ENCODE measurements at places on chromosomes 7 and 10. TPM values are rescaled to one million over a fixed set of nuclear protein-coding genes. Genes with fewer than 3 reads are reported as not detected.

- H3K27me3 ChIP-seq: no peaks in the 10 kb centered on the region
- H3K27ac ChIP-seq: no peak overlapping the region
- no peaks in the 10 kb centered on the region for H3K4me1 ChIP-seq
- H3K4me3 ChIP-seq: no peak overlapping the region
- peaks cover 4% of the 10 kb centered on the region for H3K36me3 ChIP-seq
- DNase-seq: no peak
Measured at GRCh38 chr7:76310102-76310957, 7.9 kb downstream of the HSPB1 start.

Gene NPFFR1
- total RNA-seq: not detected

Gene BBS9
- total RNA-seq: 26.4 TPM

DNA sequence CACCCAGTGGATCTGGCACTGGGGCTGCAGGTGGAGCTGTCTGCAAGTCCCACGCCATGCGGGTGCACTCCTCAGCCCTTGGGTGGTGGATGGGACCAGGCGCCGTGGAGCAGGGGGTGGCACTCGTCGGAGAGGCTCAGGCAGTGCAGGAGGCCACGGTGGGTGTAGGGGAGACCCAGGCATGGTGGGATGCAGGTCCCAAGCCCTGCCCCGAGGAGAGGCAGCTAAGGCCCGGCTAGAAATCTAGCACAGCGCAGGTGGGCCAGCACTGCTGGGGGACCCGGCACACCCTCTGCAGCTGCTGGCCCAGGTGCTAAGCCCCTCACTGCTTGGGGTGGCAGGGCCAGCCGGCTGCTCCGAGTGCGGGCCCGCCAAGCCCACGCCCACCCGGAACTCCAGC is 25.7 kb downstream of the HTR7 start:
- no peaks in the 10 kb centered on the region for H3K27me3 ChIP-seq
- H3K4me3 ChIP-seq: no peak overlapping the region
- peaks cover 12% of the 10 kb centered on the region for H3K36me3 ChIP-seq
- DNase-seq: no peak
- no peak overlapping the region for H3K27ac ChIP-seq
- H3K4me1 ChIP-seq: no peaks in the 10 kb centered on the region

DNA sequence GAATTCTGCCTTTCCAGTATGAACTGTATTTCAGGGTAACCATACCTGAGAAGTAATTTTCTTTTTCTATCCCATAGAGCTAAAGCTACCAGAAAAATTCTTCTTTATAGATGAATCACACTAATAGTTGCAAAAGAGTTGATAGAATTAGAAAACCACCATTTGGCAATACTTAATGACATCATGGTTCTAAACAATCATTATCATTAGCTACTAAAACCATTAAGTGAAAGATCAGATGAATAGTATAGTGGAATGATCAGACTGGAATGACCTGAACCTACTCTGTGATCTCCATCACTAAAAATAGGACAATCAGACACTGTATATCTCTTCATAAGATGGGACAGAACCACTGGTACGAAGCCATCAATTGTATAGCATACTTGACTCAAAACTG is 19.8 kb upstream of the ZC3HAV1L start:
- peaks cover 2% of the 10 kb centered on the region for H3K36me3 ChIP-seq
- no peak for DNase-seq
- H3K27ac ChIP-seq: no peak overlapping the region

Gene GPR15LG
- not detected for total RNA-seq

DNA sequence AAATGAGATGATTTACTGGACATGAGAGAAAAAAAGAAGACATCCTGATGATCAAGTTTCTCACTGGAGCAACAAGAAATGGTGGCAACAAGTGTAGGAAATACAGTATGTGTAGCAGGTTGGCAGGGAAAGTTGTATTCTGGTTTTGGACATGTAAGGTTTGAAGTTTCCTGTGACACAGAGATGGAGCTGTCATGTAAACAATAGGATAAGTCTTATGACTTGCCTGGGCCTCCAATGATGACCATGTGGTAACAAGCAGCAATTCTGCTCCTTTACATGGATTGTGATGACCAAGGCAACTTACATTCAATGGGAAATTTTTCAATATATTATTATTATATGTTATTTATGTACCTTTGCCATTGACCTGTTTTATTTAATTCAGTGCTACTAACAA is 125.4 kb downstream of the KMT2E start:
- H3K4me1 ChIP-seq: no peaks in the 10 kb centered on the region
- DNase-seq: no peak
- no peak overlapping the region for H3K27ac ChIP-seq
- peaks cover 10% of the 10 kb centered on the region for H3K36me3 ChIP-seq

DNA sequence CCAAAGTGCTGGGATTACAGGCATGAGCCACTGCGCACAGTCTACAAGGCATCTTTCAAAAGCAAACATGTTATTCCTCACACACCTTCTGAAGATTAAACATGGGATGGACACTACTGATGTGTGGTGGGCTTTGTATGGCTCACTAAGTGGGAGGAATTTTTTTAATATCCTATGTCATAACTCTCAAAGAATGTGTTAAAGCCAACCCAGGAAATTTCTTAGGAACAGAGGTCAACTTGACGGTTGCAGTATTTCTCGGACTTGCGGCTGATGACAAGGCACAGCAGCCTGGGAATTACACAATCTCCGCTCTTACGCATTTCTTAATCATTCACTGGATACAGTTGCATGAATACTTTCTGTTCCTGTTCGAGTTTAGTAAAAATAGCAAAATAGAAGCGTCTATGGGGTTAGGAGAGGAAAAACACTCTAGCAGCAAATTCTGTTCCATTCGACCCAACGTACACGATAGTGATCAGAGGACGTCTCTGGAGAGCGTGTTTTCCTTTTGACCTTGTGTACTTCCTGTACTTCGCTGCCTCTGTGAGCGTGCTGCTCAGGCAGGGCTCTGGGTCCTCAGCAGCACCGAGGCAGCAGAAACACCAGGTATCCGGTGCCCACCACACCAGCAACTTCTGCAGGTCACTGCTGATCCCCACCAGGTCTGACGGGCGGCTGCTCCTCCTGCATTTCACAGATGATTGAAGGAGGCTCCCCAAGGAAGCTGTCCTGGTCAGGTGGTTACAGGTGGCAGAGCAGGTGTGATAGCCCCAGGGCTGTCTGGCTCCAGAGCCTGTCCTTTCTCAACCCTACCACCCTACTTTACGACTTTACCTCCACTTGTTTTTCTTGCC is 26.4 kb upstream of the SRGN start:
- H3K27ac ChIP-seq: no peak overlapping the region
- no peak overlapping the region for H3K4me3 ChIP-seq
- H3K36me3 ChIP-seq: no peaks in the 10 kb centered on the region
- no peak for DNase-seq
- no peaks in the 10 kb centered on the region for H3K4me1 ChIP-seq
- no peaks in the 10 kb centered on the region for H3K27me3 ChIP-seq

Gene CALD1
- total RNA-seq: 107 TPM

DNA sequence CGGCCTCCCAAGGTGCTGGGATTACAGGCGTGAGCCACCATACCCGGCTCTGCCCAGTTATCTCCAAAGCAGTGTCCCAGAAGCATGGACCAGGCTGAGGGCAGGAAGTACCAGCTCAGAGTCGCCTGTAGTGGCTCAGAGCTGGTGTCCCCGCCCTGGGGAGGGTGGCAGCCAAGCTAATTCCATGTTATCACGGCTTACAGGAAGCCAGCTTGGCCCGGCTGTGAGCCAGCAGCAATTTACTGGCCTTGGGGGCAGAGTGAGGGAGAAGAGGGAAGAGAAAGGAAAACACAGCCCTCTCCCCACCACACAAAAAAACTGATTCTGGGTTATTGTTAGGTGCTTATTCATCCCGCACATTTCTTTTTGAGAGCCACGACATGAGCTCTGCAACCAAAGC is 88.1 kb downstream of the HIP1 start:
- H3K4me3 ChIP-seq: peak overlapping the region; percentile 12
- no peaks in the 10 kb centered on the region for H3K27me3 ChIP-seq
- H3K4me1 ChIP-seq: no peaks in the 10 kb centered on the region
- no peak for DNase-seq
- no peak overlapping the region for H3K27ac ChIP-seq

DNA sequence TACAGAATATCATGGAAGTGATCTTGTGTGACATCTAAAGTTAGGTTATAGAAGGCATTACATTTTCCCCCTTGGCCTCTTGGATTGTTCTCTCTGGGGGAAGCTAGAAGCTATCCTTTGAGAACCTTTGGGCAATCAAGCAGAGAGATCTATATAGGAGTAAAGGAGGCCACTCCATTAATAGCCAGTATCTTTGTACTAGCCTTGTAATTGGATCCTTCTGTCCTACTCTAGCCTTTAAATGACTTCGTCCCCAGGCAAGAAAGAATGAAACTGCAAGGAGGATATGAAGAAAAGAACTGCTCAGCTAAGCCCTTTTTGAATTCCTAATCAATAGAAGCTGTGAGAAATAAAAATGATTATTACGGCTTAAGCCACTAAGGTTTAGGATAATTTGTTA is 230.9 kb downstream of the AGMO start:
- H3K4me1 ChIP-seq: peaks cover 2% of the 10 kb centered on the region
- H3K36me3 ChIP-seq: no peaks in the 10 kb centered on the region
- no peak for DNase-seq
- no peaks in the 10 kb centered on the region for H3K27me3 ChIP-seq
- no peak overlapping the region for H3K4me3 ChIP-seq

Gene PAX4
- total RNA-seq: not detected

- H3K4me3 ChIP-seq: peak overlapping the region; percentile 71
- H3K27me3 ChIP-seq: no peaks in the 10 kb centered on the region
- no peaks in the 10 kb centered on the region for H3K4me1 ChIP-seq
- H3K27ac ChIP-seq: no peak overlapping the region
- DNase-seq: no peak
- H3K36me3 ChIP-seq: no peaks in the 10 kb centered on the region
Measured at GRCh38 chr7:39609935-39610263, 13.5 kb upstream of the RALA start.

Gene STOX1
- 5.8 TPM for total RNA-seq

Gene INMT
- total RNA-seq: 0.70 TPM

Gene SEMA3A
- total RNA-seq: 60.0 TPM

GRCh38 chr10:74174521-74174920 is 23.5 kb downstream of the ADK start:
- peaks cover 3% of the 10 kb centered on the region for H3K36me3 ChIP-seq
- H3K27me3 ChIP-seq: no peaks in the 10 kb centered on the region
- H3K27ac ChIP-seq: no peak overlapping the region
- no peak for DNase-seq
- no peak overlapping the region for H3K4me3 ChIP-seq

- H3K27me3 ChIP-seq: no peaks in the 10 kb centered on the region
- DNase-seq: no peak
- H3K36me3 ChIP-seq: no peaks in the 10 kb centered on the region
- H3K4me1 ChIP-seq: no peaks in the 10 kb centered on the region
- no peak overlapping the region for H3K4me3 ChIP-seq
Measured at GRCh38 chr10:103942866-103943265, 24.1 kb upstream of the SLK start.

- H3K4me3 ChIP-seq: no peak overlapping the region
- H3K4me1 ChIP-seq: no peaks in the 10 kb centered on the region
- DNase-seq: peak; percentile 17
Measured at GRCh38 chr10:103550229-103550628, 56.7 kb downstream of the NEURL1 start.

Gene FRMPD2
- total RNA-seq: 0.48 TPM

Gene LIPK
- total RNA-seq: not detected

- H3K4me3 ChIP-seq: no peak overlapping the region
- no peaks in the 10 kb centered on the region for H3K4me1 ChIP-seq
- DNase-seq: no peak
- H3K27me3 ChIP-seq: no peaks in the 10 kb centered on the region
Measured at GRCh38 chr10:5546891-5547680, 22.3 kb downstream of the CALML3 start.

GRCh38 chr10:64036321-64036930 is 515.2 kb downstream of the REEP3 start:
- H3K36me3 ChIP-seq: no peaks in the 10 kb centered on the region
- no peak for DNase-seq
- no peak overlapping the region for H3K27ac ChIP-seq
- H3K4me3 ChIP-seq: no peak overlapping the region
- no peaks in the 10 kb centered on the region for H3K4me1 ChIP-seq
- no peaks in the 10 kb centered on the region for H3K27me3 ChIP-seq

GRCh38 chr10:15166325-15166724 is 2.2 kb downstream of the NMT2 start:
- no peaks in the 10 kb centered on the region for H3K36me3 ChIP-seq
- no peak for DNase-seq
- no peak overlapping the region for H3K27ac ChIP-seq
- H3K27me3 ChIP-seq: no peaks in the 10 kb centered on the region
- H3K4me1 ChIP-seq: no peaks in the 10 kb centered on the region
- H3K4me3 ChIP-seq: no peak overlapping the region

DNA sequence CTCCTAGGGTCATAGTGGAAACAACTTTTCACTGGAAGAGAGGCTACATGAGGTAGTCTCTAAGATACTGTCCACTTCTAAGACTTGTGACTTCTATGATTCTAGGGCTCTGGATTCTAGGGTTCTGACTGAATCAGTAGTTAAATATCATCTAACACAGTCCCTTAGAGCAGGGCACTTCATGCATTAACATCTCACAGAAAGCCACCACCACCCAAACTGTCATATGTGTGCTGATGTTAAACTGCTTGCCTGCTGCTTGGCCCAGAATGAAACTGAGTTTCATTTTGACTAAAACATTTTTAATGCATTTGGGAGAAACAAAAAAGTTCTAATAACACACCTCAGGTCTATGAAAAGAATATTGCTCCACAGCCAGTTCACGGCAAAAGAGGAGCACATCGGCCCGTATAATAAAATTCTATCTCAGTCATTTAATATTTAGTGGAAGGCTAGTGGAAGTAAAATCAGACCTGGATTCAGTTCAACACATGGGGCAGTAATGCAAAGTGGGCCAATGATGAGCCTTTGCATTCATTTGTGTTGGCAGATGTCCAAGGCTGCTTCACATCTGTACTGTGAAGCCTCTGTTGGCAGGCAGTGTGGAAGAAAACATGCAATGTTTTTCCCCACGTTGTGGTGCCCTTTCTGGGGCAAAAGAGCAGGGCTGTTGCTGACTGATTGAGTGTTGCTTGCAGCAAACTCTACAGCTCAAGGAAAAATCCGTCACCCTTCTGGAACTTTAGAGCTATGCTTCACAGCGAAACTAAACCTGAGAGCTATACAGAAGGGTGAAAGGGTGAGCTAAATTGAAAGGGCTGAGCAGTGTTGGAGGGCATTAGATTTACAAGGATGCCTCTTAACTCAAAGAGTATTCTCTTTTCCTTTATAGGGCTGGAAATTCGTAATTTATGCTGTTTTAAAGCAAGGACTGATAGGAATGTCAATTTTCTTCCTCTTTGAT is 33.5 kb upstream of the AUTS2 start:
- peaks cover 3% of the 10 kb centered on the region for H3K4me1 ChIP-seq
- H3K4me3 ChIP-seq: no peak overlapping the region
- no peak overlapping the region for H3K27ac ChIP-seq
- peak; percentile 13 for DNase-seq
- no peaks in the 10 kb centered on the region for H3K36me3 ChIP-seq
